ENCODE measurements at places on chromosomes 12 and 14.

GRCh38 chr14:100620255-100621100, 33.3 kb upstream of the BEGAIN start:
- no peak for DNase-seq

DNA sequence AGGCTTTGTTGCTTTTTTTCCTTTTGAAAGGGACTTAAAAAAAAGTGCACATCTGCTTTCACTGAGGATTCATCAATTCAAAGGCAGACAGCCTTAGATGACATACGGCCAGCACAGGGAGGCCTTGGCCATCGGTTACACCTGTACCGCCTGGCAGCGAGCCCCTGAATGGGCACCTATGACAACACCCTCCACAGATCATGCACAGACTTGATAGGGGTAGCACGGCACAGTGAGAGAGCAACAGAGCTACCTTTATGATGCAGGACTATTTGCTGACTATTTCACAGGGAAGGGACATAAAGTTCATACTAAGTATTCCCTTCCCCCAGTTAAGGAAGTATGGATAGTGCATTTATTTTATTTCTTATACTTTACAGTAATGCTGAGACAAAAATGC, 137.9 kb upstream of the ARID2 start:
- DNase-seq: no peak

DNA sequence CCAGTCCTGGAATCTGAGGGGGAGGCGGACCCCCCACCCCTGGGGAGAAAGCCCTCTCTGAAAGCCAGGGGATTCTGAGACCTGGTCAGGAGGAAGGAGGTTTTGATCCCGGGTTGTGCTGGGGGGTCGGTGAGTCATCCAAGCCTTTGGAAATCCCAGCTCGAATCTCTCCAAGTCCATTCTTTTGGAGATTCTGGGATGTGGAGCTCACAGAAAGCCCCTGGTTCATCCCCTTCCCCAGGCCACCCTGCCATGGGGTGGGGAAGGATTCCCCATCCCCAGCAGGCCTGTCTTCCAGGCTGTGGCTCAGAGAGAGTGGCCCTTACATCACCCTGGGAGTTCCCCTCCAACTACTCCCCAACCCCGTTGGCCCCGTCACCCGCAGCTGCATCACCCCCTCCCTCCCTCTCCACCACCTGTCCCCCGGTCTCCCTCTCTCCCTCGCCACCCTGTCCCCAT, 14.3 kb downstream of the EXOC3L4 start:
- no peak for DNase-seq

GRCh38 chr12:38872156-38872555, 33.2 kb downstream of the CPNE8 start:
- DNase-seq: no peak

DNA sequence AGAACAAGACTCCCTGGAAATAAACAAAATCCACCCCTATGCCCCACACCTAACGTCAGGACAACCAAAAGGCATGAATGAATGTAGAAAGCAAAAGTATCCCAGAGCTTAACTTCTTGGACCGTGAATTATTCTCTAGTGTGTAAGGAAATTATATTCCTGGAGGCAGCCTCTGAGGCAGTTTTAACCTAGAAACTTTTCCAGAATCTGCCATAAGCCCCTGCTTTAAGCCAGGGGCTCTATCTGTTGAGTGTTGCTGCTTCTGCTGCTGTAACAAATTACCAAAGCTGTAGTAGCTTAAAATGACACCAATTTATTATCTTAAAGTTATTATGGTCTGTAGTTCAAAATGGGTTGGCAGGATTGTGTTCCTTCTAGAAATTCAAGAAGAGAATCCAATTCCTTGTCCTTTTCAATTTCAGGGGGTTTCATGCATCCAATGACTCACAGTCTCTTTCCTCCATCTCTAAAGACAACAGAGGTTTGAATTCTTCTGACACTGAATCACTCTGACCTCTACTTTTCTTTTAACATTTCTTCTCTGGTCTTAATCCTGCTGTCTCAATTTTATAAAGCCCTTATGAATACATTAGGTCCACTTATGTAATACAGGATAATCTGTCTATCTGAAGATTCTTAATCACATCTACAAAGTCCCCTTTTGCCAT, 242.7 kb downstream of the ATXN7L3B start:
- DNase-seq: no peak

DNA sequence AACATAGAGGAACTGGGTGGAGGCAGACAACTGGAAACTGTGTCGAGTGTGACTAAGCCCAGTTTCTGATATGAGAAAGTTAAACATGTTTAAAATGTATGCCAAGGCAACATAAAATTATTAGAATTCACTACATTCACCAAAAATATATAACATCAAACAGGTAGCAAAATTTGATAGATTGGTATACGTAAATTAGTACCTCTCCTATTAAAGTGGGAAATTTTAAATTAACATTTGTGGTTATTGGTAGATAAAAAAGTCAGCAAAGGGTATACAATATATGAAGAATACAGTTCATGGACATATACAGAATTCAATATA, 53.0 kb downstream of the CCDC91 start:
- no peak for DNase-seq

DNA sequence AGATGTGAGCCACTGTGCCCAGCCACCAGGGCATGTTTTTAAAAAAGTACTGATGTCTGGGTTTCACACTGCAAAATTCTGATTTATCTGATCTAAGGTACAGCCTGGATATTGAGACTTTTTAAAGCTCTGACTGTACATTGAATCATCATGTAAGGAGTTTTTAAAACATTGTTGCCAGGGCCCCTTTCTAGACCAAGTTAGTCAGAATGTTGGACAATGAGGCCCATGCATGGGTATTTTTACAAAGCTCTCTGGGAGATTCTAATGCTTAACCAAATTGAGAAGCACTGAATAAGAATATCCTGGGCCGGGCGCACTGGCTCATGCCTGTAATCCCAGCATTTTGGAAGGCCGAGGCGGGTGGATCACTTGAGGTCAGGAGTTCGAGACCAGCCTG, 16.7 kb downstream of the TMEM19 start:
- DNase-seq: no peak

DNA sequence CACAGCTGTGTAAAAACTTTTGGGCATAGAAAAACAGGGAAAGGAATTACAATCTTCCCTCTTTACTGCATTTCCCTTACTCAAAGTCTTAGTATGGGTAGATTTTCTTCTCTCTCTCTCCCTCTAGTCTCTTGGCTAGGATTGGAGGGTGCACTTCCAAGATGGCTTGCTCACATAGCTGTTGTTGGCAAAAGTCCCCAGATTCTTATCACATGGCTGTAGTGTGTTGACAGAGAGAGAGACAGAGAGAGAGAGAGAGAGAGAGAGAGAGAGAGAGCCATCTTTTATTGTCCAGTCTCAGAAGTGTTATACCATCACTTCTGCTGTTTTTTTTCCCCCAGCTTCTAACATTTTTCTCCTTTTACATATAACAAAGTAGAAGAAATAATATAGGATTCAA, 6.3 kb upstream of the OR4E2 start:
- no peak for DNase-seq

GRCh38 chr14:55746558-55746957, 166.6 kb downstream of the KTN1 start:
- DNase-seq: no peak

DNA sequence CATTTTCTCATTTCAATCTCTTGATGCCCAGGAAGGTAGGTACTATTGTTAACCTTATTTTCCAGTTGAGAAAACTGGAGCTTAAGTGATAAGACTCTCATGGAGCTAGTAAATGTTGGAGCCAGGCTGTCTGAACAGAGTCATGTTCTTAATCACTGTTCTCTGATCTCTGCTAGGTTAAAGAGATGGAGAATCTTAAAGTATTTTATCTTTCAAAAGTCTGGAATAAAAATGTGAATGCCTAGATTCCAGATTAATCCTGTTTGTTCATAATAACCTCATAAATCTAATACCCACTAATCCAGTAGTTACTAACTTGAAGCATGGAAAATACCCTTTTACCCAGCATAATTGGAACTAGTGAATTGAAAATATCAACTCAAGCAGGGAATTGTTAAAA, 341.0 kb upstream of the RGS6 start:
- no peak for DNase-seq

DNA sequence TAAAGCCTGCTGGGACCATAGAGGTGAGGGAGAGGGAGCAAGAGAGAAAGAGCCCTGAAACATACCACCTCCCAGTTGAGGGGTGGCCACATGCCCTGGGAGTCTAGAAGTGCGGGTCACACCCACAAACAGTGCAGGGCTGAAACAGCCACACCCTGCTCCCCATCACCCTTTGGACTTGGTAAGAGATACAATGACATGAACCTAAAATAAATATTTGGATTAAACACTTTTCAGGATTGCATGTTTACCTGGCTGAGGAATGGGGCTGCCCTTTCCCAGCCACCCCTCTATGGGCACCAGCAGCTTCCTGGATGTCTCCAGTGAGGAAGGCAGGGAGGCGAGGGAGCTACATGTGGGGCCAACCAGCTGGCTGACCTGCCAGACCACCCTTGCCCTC, 39.0 kb upstream of the TC2N start:
- no peak for DNase-seq
